Stimulated activated CD4-positive, alpha-beta T cell treated with anti-CD3 and anti-CD28 coated beads, Interleukin-4, amount 100 ng/mL, for 24 hours (primary cell): ENCODE measurements at places on chromosomes 2 and 18.

DNA sequence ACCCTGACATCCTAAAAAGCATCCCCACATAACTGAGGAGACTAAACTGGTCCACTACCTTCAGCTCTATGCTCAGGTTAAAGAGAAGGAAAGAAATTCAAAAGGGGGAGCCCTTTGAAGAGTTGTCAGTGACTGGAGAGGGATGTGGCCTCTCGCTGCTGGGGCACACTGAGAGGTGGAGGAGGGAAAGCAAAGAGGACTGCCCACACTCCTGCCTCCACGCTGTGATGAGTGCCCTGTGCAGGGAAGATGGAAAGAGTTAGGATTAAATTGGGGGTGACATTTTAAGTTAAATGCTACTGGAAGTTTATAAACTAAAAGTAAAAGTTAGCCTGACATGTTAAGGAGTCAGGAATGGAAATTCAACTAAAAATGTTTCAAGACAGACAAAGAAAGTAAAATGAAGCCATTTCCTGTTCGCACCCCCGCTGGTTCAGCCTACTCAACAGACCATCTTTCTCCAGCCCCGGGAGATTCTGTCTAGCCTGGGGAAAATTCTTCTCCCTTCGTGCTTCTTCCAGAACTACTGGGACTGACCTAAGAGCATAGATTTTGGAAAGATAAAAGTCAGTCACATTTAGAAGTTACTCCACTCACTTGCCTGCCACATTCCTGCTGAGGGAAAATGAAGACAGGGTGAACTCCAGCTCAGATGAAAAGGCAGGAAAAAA lies 17.8 kb upstream of the INO80C start:
- no peak for DNase-seq

- no peak for DNase-seq
Measured at GRCh38 chr18:55110436-55110835, 151.2 kb upstream of the CCDC68 start.

GRCh38 chr18:55900380-55900779 lies 312.4 kb upstream of the TCF4 start:
- no peak for DNase-seq

GRCh38 chr2:75379476-75380210 lies 180.3 kb upstream of the TACR1 start:
- no peak for DNase-seq

DNA sequence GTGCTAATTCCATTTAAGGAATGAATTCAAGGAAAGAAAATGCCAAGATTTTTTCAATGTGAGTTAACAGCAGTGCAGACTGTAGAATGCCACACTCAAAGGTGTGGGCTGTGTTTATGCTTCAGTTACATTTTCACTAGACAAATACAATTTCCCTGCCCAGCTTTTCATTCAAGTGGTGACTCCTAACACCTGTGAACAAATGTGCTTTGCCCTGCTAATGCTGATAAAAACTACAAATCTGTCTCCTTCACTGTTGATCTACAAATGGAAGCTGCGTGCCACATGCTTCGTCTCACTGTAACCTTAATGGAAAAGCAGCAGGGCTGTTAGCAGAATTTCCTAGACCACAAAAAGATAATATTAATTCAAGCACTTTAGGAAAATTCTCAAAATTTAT lies 19.8 kb upstream of the TCF4 start:
- no peak for DNase-seq

DNA sequence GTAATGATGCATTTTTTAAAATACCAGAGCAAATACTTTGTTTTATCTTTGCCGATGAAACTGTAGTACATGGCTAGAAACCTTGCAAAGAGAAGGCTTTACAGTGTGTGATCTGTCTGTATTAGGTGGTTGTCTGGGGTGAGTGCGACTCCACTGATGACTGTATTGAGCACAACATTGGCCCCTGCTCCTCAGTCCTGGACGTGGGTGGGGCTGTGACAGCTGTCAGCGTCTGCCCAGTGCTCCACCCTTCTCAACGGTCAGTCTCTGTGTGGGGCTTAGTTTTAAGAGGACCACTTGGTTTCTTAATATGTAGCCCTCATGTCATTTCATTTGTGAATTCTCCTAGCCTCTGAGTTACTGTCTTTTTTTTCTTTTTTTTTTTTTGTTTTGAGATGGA lies 17.4 kb upstream of the MOCOS start:
- DNase-seq, result no peak

GRCh38 chr18:54946149-54946581 lies 13.1 kb downstream of the CCDC68 start:
- DNase-seq, result peak; percentile 8

DNA sequence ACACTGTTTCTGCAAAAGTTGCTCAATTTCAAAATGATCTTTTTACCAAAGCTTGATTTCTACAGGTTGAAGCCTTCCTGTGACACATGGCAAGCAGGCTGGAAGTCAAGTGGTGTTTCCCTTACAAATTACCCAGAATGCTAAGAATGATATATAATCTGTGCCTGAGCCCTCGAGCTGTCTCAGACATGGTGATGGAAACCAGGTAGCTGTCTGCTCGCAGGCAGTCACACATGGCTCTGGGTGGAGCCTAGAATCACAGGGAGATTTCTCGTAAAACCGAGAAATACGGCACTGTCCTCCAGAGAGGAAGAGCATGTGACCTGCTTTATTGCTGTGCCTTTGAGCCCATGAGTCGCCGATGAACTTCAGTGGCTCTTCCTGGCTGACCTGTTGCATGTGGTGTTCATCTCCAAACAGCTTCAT lies 392.9 kb downstream of the ZNF521 start:
- DNase-seq, result no peak

GRCh38 chr2:88885275-88885674 lies 193.8 kb downstream of the RPIA start:
- no peak for DNase-seq

DNA sequence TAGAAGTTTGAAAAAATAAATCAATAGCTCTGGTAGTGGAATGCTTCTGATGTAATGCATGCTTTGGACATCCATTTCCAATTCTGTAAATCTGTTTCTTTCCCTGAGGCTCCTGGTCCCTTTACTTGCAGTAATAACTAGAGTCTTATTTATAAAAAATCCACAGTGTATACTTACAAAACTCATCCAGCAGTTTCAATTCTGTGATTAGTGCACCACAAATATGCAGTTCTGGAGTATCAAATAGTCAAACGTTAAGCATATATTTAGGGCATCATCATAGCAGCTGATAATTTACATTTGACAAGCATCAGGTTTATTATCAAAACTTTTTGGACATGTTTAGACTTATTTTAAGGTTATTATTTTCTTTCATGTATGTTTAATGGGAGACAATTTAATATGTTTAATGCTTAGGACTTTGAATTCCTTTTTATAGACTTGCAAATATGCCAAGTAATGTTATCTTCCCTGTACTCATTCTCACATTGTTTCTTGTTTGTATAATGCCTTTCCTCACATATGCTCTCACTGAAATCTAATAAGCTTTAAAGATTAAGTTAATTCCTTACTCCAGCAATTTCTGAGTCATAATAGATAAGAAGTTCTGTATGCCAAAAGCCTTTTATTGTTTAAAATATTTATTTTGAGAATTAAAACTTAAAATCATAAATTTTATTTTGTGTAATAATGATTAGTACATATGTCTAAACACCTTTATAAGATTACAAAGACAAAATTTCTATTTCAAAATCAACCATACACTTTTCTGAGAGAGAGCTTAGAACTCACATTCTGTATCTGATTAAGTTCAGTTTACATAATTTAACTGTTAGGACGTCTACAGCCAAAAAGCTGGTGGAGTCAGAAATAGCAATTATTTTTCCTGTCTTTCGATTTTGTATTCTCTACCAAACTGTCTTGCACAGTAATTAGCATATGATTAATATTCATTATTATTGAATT lies 341.5 kb upstream of the TMEFF2 start:
- no peak for DNase-seq

- no peak for DNase-seq
Measured at GRCh38 chr2:71800851-71801250, 346.8 kb downstream of the CYP26B1 start.

DNA sequence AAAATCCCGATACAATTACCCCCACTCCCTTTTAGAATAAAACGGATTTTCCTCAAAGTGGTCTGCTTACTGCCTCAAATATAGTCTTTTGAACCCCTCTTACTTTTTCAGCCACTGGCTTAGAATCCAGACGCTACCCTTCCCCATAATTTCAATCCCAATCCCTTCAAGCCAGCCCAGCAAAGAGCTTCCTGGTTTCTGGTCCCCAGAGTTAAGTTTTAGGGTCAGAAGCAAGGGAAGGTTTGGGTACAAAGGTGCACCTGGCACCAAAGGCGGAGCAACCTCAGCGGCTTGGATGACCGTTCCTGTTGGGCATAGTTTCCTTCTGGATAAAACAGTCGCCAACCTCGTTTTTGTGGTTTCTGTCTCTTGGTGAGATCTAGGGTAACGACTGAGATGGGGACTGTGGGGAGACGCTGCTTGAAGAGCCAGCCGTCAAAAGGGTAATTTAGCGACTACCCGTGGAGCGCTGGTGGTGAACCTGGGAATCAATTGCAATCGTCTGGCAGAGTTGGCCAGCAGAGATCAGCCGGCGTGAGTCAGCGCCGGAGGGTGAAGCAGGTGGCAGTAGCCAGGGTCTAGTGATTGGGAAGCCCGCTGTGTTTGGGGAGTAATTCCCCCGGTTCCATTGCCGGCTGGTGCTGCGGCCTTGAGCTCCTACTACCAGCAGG lies 1.6 kb downstream of the FEV start:
- no peak for DNase-seq

DNA sequence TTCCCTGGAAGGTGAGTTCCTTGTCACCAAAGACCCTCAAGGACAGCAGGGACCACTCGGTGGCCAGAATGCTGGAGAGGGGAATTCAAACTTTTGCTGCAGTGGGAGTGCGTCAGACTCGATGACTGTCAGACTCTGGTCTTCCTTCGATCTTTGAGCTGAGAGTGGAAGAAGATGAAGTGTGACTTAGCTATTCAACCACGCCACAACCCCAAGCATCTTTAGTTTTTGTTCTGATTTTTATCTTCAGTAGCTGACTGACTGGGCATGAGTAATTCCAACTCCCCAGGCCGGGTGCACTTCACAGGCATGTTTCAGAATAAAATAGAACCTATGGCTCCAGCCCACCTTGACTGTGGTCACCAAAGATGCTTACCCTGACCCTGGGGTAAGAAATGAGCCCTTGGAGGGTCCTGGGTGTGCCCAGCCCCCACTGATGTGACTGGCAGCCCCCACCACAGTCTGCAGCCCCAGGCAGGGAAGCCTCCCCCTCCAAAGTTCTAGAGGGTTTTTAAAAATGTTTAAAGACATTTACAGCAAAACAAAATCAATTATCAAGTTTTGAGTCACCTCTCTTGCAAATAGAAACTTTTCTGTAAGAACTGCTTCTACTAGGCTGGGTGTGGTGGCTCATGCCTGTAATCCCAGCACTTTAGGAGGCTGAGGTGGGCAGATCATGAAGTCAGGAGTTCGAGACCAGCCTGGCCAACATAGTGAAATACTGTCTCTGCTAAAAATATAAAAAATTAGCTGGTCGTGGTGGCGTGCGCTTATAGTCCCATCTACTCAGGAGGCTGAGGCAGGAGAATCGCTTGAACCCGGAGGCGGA lies 24.9 kb upstream of the YWHAQ start:
- DNase-seq, result peak; percentile 51

DNA sequence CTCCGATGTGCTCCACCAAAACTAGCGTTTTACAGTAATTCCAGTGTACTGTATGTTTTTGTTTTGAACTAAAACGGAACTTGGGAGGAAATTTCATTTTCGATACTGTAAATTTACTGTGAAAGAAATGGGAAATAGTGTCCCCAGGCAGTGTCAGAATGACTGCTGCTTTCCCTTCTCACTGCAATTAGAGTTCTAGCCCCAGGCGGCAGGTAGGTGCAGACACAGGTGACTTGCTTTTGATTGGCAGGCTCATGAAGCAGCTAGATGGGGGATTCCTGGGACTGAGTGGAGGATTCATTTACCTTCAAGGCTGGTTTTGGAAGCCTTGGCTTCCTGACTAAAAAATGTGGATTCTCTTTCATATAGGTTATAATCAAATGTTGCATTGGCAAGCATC lies 27.0 kb downstream of the RPRM start:
- DNase-seq, result no peak

DNA sequence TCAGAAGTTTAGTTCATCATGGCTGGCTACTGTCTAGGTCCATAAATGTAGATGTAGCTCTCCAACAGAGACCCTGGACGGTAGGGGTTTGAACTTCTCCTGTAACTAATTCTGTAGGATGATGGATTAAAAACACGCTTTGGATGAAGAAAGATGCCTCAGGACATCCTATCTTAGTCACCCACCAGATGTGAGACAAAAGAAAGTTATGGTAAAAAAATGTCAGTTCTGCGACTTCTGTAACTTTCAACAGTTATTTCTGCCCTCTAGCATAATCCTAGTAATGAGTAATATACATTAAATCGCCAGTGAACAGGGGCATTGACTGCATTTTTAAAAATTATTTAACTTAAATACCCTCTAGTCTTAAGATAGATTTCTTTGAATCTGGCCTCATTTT lies 210.1 kb upstream of the LRATD1 start:
- DNase-seq, result no peak

GRCh38 chr18:5744659-5745058 lies 150.7 kb downstream of the TMEM200C start:
- no peak for DNase-seq

GRCh38 chr2:146128216-146128615 lies 1608.3 kb upstream of the ZEB2 start:
- DNase-seq, result no peak

DNA sequence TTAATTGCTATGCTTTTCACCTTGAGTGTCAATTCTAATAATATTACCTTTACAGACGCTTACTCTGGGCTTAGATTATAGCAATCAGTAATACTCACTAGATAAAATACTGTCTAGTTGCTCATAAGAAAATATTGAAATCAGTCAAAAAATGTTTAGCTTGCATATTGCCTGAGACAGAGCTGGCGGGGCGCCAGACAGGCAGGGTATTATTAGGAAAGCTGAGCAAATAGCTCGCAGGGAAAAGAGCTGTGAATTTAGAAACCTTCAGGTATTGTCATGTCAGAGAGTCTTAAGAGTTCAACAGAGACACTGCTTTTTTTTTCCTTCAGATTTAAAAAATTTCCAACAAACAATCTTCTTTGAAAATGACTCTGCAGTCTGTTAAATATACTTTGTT lies 118.4 kb downstream of the MEIS1 start:
- no peak for DNase-seq

DNA sequence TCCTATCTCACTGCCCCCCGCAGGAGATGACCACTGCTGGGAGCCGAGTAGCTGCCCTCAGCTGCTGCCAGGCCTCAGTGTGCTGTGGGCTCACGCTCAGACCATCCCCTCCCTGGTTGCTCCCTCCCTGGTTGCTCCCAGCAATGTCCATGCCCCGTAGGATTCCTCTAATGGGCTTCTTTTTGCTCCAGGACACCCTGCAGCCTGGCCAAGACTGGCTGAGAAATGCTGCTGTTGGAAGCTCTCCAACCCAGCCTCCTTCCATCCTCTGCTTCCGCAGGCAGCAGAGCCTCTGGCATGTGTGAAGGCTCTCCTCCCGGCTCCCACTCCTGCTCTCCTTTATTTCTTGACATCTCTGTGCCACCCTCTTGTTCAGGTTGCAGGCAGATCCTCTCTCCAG lies 48.6 kb downstream of the SOX11 start:
- DNase-seq, result no peak

GRCh38 chr2:101704816-101705578 lies 7.5 kb downstream of the MAP4K4 start:
- no peak for DNase-seq

GRCh38 chr2:214591366-214591765 lies 180.5 kb downstream of the VWC2L start:
- no peak for DNase-seq
